ENCODE measurements at places on chromosomes 12 and 14.

GRCh38 chr12:122730215-122731014 is at the start of gene HCAR1:
Gene HCAR1 (minus strand): TSS chr12:122730844. CDS start chr12:122730339, 505 bp downstream.
- DNase-seq, result no peak

DNA sequence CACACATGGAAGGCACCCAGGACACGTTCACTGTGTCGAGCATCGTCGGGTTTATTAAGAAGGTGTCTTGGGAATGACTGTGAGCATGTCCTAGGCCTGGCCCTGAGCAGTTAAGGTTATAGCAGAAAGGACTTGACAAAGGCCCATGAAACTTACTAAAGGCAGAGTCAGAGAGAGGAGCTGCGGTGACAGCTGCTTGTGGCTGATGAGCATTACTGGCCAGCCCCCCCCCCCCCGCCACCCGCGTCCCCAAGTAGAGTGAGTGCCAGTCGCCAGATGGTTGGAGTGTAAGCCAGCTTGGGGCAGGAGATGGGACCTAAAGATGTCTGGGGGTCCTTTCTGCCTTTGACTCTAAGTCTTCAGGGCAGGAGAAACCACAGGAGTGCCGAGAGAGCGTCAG is 169.9 kb downstream of the TSPAN9 start:
- no peak for DNase-seq

DNA sequence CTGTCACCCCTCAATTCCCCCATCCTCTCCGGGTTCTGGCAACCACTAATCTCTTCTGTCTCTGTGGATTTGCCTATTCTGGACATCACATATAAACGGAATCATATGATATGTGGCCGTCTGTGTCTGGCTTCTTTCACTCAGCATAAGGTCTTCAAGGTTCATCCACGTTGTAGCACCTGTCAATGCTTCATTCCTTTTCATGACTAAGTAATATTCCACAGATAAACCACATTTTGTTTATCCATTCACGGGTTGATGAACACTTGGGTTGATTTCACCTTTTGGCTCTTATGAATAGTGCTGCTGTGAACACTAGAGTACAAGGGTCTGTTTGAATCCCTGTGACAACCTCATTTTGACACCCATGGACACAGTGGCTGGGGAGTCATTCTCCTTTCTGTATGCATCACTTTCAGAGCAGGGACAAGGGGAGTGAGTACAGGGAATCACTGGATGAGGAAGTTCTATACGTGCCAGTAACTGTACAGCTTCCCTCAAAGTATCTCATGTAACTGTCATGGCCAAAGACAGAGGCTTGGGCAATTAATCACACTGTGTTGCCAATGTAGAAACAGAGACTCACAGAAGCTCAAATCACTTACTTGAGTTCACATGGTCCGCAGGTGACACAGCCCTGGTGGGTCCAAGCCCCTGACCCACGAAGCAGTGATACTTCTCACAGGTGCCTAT is 10.9 kb upstream of the TESC start:
- no peak for DNase-seq

- DNase-seq, result no peak
These were observed 645.5 kb downstream of the C12orf50 start for GRCh38 chr12:87383680-87384079.
